ENCODE measurements at places on chromosomes 1 and 21.

- no peak for DNase-seq
Measured at GRCh38 chr1:203524152-203524551, 30.2 kb downstream of the OPTC start.

DNA sequence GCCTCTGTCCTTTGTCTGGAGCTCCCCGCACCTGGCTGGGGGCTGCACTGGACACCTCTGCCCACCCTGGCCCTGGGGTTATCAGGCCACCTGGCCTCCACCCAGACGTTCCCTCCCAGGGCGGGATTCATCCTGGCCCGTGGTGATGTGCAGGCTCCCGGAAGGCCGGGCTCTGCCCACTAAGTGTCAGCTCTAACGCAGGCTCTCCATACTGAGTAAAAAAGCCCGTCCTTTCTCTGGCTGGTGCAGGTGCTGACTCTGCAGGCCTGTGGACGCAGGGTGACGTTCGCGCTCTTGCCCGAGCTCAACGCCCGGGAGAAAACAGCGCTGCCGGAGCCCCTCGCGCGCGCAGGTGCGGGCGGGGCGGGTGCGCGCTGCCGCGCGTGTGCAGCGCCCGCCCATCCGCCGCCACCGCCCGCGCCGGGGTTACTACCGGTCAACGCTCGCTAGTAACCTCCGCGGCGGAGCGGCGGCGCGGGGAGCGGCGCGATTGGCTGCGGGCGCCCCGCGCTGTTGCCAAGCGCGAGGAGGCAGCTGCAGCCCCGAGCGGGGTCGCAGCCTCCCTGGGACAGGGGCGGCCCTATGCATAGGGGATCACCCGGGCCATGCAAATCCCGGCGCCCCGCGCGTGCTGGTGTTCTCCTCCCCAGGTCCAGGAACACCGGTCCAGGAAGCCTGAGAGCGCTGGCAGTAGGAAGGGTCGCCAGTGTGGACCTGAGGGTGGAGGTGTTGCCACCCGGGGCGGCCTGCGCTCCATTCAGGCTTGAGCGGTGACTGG, 15.7 kb downstream of the ABCG1 start:
- peak; percentile 34 for DNase-seq

DNA sequence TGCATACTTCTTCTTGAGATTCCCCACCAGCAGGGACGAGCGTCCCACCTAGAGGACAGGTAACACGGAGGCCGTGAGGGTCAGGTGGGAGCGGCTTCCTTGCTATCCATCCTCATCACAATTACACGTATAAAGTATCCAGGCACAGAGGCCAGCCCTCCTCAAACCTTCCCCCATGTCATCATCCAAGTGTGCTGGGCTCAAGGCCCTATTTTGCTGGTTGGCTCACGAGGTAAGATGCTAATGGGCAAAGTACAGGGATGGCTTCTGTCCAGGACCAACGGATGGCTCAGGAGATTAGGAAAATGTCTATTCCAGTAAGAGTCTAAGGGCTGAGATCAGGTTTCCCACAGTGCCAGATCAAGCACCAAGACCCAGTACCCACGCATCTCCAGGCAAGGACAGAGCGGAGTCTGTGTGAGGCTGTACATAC, 11.5 kb upstream of the A3GALT2 start:
- DNase-seq = peak; percentile 86

- DNase-seq = peak; percentile 72
Measured at GRCh38 chr1:94322696-94323095, 85.3 kb upstream of the ARHGAP29 start.

DNA sequence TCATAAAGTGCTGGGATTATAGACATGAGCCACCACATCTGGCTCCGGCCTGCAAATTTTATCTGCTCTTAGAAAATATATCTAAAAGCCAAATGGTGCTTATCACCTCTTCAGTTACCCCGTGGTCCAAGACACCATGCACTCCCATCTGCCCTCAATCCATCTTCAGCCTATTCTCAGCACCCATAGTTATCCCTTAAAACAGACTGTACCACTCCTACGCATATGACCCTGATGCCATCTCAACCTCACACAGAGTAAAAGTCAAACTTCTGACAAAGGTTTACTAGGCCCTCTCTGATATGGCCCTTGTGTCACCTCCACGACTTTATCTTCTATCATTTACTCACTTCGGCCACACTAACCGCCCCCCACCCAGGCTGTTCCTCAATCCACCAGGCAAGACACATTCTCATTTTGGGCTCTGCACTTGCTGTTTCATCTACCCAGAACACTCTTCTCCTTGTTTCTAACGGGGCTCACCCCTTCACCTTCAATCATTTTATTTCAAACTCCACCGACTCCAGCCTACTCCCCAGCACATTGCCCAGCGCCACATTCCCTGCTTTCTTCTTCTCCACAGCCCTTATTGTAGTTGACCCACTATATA, 33.0 kb downstream of the USP48 start:
- DNase-seq = no peak

- DNase-seq = no peak
Measured at GRCh38 chr21:24007592-24007991, 1599.7 kb downstream of the MRPL39 start.

- no peak for DNase-seq
Measured at GRCh38 chr21:46452710-46453109, 6.0 kb upstream of the DIP2A start.

DNA sequence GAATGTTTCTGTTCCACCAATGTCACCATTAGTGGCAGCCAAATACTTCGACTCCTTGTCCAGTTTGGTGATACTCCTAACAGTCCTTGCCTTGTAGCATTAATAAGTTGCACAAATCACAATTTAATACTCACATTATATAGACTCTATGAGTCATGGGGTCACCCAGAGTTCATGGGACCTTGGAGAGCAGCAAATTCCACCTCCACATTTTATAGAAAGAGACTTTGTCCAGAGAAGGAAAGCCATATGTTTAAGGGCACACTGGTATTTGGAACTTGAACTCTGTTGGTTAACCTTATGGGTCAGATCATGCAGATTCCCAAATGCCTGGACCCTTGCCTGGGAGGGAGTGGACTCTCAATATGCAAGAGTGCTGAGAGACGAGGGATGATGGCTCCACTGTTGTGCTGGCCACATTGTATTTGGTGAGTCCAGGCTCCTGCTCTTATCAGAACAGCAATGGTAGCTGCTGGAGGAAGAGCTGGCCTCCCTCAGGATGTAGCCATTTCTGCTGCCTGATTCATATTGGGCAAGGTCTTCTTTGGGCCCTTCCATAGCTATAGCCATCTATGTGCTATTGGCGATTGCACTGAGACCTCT, 30.6 kb downstream of the DNAJC6 start:
- DNase-seq = peak; percentile 45

DNA sequence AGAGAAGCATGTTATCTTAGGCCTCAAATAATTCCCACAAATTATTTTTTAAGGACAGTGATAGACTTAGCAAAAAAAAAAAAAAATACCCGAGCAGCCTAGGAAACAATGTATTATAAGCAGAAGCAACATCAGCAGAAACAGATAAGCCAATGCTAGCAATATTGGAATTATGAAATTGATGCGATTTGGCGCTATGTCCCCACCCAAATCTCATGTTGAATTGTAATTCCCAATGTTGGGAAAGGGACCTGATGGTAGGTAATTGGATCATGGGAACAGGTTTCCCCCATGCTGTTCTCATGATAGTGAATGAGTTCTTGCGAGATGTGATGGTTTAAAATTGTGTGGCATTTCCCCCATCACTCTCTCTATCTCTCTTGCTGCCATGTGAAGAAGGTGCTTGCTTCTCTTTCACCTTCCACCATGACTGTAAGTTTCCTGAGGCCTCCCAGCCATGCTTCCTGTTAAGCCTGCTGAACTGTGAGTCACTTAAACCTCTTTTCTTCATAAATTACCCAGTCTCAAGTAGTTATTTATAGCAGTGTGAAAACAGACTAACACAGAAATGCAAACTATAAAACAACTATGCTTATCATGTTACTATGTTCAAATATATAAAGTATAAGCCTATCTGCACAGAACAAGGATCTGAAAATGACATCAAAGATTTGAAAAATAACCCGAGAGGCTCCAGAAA, 75.6 kb upstream of the HIVEP3 start:
- DNase-seq = no peak

DNA sequence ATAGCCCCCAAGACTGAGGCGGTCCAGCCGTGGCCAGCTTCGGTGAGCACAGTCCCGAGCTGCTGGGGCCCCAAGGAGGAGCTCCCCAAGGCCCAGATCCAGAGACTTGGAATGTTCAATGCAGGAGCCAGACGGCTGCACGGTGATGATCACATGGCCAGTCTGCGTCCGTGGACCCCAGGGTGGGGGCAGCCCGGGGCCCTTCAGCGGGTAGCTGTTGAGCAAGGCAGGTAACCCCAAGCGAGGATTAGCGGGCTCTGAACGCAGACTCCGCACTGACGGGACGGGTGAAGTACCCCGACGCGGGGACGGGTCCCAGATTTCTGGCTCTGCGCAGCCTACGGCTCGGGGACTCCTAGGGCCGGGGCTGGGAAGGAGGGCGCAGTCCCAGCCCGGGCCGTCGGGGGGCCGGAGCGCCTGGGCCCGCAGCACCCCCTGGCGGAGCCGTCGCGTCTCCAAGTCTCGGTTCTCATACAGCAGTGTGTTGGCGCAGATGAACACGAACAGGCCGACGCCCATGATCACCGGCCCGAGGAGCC, 2.7 kb downstream of the TMEM200B start:
- DNase-seq = peak; percentile 48

- DNase-seq = peak; percentile 32
Measured at GRCh38 chr1:24694380-24694843, 50.8 kb upstream of the CLIC4 start.

DNA sequence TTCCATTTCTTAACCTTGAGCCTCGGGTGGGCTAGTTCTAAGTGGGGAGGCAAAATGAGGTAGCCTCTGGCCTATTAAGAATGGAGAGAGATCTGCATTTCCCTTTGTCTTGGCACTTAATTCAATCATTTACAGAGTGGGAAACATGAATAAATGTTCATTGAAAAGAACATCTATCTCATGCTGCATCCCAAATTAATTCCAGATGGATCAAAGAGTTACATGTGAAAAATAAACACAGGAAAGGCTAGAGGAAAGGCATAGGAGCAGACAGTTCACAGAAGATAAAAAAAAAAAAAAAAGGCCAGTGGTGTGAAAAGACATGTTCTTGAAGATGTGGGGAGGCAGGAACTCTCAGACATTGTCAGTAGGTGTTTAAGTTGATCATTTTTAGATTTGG, 35.7 kb upstream of the EPS8L3 start:
- DNase-seq = no peak

- peak; percentile 6 for DNase-seq
Measured at GRCh38 chr1:70745199-70745598, 302.4 kb downstream of the PTGER3 start.

DNA sequence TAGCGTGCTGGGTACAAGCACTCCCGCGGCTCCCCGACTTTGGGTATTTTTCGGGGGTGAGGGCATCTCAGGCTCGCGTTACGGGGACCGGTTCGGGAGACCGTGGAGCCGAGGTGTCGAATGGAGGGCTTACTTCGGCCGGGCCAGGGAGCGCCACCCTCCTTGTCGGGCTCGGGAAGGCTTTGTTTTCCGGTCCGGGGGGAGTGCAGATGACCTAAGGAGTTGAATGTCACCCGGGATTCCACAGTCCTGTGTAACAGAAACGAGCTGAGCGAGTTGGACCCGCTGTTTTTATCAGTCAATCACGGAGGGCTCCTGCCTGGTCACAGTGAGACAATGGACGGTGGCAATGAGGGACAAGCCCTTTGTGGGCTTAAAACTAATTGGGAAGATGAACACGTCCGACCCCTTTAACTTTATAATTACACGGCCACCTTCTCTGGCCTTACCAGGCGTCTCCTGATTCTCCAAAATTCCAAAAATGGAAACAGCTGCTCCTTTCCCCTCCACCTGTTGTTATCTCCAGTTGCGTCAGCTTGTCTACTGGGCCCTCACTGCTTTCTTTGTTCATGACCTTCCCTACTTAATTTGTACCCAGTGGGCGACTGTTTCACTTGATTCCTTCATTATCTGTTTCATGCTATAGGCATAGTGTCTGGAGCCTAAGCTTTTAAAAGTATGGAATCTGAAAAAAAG, 929 bp upstream of the TRIM45 start:
- no peak for DNase-seq

- no peak for DNase-seq
Measured at GRCh38 chr1:218743861-218744505, 398.8 kb downstream of the TGFB2 start.

DNA sequence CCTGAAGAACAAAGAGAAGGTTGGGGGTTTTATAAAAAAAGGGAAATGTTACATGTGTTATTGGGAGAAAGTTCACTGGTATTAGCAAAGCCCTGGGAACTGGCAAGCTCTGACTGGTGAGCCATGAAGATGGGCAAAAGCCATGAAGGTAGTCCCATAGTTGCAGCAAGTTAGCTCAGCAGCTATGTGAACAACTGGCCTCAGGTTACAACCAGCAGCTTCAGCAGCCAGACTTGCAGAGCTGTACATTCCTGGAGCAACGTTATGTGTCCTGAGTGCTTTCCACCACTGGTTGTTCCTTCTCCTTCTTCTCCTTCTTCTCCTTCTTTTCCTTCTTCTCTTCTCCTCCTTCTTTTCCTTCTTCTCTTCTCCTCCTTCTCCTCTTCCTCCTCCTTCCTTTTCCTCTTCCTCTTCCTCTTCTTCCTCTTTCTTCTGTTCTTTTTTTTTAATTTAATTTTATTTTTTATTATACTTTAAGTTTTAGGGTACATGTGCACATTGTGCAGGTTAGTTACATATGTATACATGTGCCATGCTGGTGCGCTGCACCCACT, 56.1 kb upstream of the TLR5 start:
- no peak for DNase-seq

GRCh38 chr1:245776694-245777332, 622.0 kb downstream of the KIF26B start:
- no peak for DNase-seq
